KBM-7 (cell line): ENCODE measurements at places on chromosomes 7 and 10.

- no peak for DNase-seq
Measured at GRCh38 chr10:110244550-110244949, 37.1 kb downstream of the MXI1 start.

DNA sequence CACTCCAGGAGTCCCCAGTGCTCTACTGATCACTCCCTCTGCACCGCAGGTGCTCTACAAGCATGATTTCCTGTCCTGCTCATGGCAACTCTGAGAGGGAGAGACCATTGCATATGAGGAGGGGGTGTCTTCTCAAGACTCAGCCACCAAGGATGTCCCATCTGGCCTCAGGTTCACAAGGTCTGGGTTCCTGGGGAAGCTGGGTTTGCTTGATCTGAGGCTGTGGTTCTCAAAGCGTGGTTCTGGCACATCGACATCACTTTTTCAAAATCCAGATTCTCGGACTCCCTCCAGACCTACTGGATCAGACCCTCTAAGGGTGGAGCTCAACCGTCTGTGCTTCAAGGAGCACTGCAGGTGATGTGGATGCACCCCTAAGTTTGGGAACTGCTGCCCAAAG lies 247.5 kb downstream of the PLXNA4 start:
- DNase-seq: no peak

- peak; percentile 3 for DNase-seq
Measured at GRCh38 chr7:106524690-106525059, 136.3 kb downstream of the CCDC71L start.

- no peak for DNase-seq
Measured at GRCh38 chr10:90481326-90481923, 376.4 kb downstream of the HTR7 start.

- DNase-seq: peak; percentile 60
Measured at GRCh38 chr7:100372256-100372655, 1.0 kb upstream of the PILRA start.

DNA sequence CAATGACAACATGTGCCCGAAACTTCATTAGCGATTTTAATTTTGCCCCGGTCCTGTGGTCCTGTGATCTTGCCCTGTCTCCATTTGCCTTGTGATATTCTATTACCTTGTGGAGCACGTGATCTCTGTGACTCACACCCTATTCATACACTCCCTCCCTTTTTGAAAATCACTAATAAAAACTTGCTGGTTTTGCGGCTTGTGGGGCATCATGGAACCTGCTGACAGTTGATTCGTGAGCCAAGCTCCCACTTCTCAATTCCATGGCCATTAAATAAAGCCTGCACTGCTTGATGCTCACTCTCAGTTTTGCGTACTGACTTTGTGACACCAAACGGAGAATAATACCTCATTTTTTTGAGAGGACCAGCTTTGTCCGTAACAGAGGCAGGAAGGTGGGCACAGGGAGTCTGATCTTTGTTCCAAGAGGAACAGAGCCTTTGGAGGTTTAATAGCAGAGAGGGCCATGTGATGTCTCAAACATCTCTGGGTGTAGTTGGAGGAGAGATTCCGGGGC lies 3.8 kb upstream of the ADAMTS14 start:
- no peak for DNase-seq

DNA sequence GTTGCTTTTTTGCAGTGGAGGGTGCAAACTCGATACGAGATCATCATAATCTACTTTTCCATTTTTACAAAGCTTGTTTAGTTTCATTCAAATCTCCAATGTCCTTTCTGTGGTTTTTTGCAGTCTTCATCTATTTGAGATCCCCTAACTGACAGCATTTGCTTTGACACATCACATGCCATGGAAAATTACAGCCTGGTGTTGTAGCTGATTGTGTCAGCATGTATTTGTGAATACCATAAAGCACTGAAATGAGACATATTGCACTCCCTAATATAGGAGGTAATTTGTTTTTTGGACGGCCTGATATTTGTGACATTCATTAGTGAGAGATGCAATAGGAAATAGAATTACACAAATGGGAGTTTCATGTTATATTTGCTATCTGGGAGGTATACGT lies 620.8 kb downstream of the KCNMA1 start:
- DNase-seq: no peak

GRCh38 chr7:86920154-86920553 lies 139.3 kb downstream of the ELAPOR2 start:
- DNase-seq: no peak
